ENCODE measurements at places on chromosomes 1 and 21.

- no peak for DNase-seq
These were observed 298.8 kb downstream of the FAM72C start for GRCh38 chr1:143672983-143673382.

GRCh38 chr1:157157501-157158190 is 19.5 kb upstream of the ETV3 start:
- no peak for DNase-seq

DNA sequence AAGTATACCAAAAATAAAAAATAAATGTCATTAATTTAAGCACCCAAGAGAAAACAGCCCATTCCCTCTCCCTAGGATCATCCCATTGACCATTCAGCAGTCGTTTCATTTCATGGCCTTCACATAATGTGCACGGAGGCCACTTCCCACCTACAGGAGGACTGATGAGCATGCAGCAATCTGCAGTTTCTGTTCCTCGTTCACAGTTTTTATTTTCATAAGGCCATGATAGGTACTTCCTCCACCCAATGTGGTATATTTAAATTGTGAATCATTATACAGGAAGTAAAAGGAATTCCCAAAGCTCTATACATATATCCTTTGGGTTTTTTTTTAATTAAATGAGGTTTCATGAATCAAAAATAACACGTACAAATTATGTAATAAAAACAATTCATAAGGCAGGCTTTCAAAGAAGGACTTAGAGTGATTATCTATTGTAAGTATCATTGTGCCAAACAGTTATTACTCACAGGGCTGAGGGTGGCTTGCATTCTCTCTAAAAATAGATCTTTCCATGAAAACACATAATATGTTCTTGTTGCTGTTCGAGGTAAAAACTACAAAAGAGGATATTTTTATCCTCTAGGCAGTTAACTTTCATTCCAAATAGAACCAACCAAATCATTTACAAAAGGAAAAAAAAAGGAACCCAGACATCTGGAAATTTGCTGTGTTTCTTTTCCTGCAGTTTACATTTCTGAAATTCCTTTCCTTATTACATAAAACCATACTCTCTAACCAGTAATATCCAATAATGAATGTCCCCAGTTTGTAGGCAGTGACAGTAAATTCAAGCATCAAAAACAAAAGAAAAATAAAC is 27.5 kb upstream of the SLC44A3 start:
- peak; percentile 66 for DNase-seq

- no peak for DNase-seq
These were observed 11.1 kb downstream of the POFUT2 start for GRCh38 chr21:45276596-45276995.

DNA sequence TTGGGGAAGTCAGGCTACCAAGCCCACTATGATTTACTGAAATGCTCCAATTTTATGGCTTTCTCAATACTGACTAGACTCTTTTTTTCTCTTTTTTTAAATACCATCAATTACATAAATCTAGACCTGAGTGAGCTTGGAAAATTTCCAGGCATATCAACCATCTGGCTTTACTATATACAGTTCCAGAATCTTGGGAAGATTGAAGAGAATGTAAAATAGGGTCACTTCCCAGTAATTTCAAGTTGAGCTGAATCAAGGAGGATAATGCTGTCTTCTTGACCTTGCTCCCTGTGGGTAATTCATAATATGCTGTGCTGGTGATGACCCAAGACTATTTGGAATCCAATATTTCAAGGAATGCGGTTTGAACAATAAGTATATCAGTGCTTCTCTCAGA is 108.1 kb downstream of the MAP3K21 start:
- no peak for DNase-seq

GRCh38 chr1:107785496-107786202 is 179.3 kb downstream of the VAV3 start:
- DNase-seq = no peak

DNA sequence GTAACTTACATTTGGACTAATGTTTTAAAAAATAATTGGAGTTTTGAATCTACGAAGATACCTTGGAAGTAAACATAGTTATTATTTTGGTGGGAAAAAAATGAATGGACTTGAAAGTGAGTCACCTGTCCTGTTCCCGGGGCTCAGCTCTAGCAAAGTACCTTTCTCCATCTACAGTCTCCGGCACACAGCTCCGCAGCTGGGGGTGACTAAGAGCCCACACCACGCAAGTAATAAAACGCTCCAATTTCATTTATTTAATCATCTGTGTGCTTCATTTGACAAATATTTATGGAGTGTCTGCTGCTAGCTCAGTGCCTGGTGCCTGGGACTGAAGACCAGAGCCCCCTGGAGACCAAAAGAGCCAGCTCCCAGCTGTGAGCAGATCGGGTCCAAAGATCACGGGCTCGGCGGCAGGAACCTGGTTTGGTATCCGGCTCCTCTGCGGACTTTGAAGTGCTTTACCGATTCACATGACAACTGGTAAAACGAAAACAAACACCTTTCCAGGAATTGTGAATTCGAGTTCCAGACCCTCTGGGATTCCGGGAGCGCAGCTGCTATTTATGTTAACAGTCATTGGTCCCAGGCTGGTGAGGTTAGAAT is 1.7 kb upstream of the RIPK4 start:
- DNase-seq = peak; percentile 68

DNA sequence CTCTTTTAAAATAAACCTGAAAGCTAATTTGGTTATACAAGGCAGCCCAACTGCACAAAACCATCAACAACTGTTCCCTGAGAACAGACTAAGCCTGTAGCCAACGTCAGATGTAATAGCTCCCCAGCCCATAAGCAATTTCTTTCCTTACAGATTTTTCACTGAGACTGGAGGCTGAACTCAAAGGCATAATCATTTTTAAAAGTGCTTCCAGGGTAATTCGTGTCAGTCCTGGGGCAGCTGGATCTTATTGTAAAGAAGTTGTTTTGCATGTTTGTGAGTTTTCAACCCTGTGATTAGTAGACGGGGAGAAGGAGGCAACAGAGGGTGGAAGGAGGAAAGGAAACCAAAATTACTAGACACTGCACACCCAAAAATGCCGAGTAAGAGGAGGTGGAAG is 3.2 kb downstream of the DPT start:
- no peak for DNase-seq

GRCh38 chr1:178844436-178844835 is 26.4 kb downstream of the ANGPTL1 start:
- DNase-seq = no peak

DNA sequence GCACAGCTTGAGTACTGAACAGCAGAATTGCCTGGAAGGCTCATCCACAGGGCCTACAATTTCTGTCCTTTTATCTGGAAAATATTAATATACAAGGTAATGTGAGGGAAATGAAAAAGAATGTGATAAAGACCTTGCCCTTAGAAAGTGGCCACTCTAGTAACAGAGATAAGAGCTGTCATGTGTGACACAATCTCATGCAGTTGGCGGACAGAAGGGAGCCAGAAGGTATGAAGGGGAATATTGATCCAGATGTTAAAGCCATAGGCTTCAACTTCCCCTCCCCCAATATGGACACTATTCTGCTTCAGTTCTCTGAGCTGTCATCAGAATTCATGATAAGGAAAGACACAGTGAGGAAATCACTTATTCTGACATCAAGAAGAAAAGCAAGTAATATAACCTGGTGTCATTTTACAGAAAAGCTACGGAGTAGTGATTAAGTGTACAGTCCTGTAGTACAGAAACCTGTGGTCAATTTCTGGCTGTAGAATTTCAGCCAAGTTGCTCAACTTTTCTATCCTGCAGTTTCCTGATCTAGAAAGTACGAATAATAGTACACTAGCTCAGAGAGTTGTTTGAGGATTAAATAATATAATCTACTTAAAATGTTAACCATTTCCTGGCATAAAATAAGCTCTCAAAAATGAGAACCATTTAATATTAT is 572.1 kb downstream of the DPYD start:
- DNase-seq = peak; percentile 20

Data from AG09309 (cell line).